ENCODE measurements at places on chromosomes 13 and 19.
A peak's percentile ranks its signal among the peaks of the same experiment; 100 is the strongest.

DNA sequence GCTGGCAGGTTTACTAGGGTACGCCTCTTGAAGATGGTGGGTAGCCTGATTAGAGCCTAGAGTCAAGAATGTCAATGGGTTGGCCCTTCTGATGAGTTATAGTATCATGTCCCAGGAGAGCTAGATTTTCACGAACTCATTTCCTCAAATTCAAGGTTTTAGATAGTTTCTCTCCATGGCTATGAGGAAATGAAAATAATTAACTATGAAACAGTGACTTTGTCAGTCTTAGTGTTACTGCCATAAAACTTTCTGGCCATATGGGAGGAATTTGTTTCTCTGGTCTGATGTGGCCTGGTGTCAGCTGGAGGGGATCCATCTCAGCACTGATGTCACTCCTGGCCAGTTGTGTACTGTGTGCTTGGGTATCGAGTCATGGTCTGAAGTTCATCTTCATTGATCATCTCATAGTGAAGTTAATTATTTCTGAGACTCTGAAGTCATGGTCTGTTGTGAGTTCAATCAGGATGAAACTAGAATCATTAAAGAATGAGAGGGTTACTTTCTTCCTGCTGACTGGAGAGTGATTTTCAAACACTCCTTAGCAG is 49.4 kb upstream of the TNFSF11 start:
- no peak for DNase-seq

DNA sequence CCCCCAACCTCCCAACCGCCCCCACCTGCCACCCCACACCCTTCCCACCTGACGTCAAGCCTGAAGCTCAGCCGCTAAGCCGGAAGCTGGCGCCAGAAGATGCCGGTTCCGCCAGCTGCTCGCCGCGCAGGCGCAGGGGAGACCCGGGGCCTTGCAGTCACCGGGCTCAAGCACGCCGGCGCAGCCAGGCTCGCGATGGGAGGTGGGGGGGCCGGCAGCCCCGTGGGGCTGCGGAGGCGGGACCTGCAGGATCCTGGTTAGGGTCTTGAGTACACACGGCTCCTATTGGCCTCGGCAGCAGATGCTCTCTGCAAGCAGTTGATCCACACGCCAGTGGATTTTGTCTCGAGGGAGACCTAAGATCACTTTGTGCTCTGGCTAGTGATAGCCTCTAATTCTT is at the start of gene LIG4:
LIG4 (minus strand) TSS at position 101 of the 400 bp plus-strand sequence. CDS start 4,268 bp downstream, outside the sequence.
- peak; percentile 95 for DNase-seq

DNA sequence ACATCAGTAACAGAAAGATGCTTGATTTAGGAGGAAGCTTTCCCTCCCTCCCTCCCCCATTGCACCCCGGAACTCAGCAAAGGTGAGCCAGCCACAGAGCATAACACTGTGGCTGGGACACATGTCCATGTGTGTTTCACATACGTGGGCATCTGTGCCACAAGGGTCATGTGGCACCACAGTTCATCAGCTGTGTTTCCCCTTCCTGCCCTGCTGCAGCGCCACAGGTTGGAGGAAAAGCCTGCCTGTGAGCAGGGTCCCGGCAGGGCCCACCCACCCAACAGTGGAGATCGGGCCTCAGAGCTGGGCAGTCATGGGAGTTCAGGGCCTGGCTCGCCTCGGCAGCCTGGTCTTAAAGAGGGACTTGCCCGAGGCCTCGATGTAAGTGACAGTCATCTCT is 2.8 kb downstream of the ACP5 start:
- DNase-seq: no peak

GRCh38 chr13:99894105-99894839 is 77.3 kb downstream of the ZIC5 start:
- DNase-seq: no peak

Measured in CD4-positive, alpha-beta T cell (primary cell).